ENCODE measurements at places on chromosomes 4 and X.

DNA sequence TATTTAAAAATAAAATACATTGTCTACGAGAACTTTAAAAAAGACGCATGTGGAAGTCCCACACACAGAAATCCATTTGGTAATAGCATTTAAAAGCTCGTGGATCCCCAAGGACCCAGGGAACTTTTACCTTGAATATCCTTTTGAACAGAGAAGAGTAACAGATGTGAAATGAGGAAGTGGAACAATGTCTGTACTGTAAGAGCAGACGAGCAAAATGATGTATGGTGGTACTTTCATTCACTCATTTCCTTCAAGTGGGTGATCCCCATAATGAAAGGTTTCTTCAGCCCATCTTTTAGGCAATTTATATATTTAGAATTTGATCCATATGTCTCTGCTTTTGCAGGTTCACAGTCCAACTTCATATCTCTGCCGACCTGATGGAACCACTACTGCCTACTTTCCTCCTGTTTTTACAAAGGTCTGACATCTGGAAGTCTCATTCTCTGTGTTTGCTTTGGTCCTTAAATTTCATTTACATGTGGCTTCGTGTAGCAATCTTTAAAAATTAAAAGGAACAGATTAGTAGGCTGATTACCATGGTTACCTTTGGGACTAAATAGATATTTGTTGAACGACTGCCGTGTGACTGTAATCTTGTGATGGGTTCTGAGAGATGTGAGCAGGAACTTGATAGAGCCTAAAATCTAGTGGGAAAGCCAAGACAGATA is 188.4 kb downstream of the PALLD start:
- no peak for DNase-seq

- no peak for DNase-seq
Measured at GRCh38 chr4:190015538-190016368, 11.3 kb downstream of the FRG2 start.

GRCh38 chr4:17715511-17715910 is 65.9 kb downstream of the FAM184B start:
- DNase-seq: no peak

DNA sequence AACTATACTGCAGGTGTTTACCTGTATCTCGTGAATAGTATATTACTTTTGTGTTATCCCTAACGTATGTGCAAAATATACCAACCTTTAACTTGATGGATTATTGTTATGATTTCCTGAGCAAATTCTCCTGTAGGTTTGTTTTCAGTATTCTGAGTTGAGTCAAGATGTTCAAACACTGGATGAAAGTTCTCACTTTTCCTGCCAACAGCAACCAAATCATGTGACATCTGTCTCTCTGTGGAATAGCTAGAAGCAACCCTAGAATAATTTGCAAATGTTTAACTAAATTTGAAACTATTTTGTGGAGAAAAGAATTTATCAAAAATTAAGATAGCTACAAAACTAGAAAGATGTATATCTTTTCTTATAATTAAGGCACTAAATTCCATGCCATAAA is 35.6 kb downstream of the BCLAF3 start:
- no peak for DNase-seq

DNA sequence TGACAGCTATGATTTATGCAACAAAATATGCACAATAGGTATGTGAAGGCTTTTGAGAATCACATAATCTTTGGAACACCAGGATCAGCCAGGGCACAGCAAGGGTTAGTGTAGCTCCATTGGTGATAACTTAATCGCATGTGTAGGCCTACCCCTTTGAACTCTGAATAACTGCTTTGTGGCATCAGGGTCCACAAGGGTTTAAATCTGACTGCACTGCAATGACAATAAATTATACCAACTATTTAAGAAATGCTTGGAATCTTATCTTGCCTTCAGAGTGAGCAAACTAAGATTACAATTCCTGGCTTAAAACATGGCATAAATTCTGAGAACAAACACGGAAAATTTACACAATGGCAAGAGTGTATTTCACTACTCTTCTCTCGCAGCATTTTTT is 245.8 kb downstream of the FBXO8 start:
- no peak for DNase-seq

DNA sequence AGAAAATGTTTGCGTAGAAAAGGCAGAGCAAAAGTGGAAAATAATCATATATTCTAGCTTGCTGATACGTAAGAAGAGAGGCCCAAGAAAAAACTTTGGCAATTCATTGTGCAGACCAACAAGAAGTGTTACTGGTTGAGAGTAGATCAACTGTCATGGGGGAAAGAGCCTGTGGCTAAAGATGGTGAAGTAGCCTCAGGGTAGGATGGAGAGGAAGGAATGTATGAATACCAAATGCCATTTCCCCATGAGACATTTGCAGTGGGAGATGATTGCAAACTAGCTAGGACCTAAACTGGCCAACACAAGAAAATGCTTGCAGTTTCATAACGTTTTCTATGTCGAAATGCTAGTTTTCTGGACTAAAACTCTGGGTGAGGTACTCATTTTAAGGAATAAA is 47.7 kb upstream of the ADGRL3 start:
- DNase-seq: no peak

- DNase-seq: no peak
Measured at GRCh38 chr4:118325431-118325830, 27.4 kb downstream of the PRSS12 start.

- DNase-seq: no peak
Measured at GRCh38 chr4:53044651-53044960, 182.5 kb downstream of the RASL11B start.

DNA sequence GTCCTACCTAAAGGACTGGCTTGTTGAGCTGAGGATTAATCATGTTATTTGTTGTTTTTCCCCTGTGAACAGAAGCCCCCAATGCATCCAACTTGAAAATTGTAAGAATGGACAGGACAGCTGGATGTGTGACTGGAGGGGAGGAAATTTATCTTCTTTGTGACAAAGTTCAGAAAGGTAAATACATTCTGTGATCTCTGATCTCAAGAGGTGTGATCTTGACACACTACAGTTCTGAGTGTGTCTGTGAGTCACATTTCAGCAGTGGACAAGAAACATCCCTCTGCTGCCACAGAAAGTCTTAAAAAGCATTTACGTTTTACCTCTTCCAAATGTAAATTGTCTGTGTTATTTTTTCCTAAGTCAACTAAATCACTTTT is 79.3 kb downstream of the NFKB1 start:
- no peak for DNase-seq

DNA sequence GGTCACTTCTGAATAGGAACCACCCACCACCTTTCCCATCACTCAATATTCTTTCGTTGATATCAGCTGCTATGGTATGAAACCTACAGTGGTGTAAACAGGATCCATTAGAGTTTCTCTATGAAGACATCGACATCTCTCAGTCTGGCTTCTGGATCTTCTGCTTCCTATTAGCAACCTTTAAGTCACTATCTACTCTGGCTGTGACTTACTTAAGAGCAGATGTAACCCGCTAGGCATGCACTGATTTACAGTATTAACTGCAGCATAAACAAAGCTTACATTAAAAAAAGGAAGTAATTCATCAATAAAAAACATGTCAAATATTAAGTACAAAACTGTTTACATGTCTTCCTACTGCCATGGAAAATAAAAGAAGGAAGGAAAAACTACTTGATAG is 96.4 kb downstream of the ANAPC10 start:
- DNase-seq: no peak

- DNase-seq: peak; percentile 45
Measured at GRCh38 chr4:70705183-70706043, 16.4 kb upstream of the RUFY3 start.

DNA sequence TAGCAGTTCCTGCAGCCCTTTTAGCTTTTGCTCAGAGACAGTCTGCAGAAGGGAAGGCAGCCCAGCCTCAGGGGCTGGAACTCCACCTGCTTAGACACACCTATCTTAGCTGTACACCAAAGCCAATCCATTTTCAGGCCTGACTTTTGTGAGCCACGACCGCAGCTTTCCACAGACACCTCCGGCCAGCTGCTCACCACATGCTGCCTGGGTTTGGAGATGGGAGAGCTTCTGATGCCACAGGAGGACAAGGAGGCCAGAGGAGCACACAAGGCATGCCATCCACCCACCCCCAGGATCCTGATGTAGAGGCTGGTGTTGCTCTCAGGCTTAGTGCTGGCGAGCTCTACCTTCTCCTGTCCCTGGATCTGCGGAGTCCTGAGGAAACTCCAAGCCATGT is 141.8 kb upstream of the NALF2 start:
- no peak for DNase-seq

DNA sequence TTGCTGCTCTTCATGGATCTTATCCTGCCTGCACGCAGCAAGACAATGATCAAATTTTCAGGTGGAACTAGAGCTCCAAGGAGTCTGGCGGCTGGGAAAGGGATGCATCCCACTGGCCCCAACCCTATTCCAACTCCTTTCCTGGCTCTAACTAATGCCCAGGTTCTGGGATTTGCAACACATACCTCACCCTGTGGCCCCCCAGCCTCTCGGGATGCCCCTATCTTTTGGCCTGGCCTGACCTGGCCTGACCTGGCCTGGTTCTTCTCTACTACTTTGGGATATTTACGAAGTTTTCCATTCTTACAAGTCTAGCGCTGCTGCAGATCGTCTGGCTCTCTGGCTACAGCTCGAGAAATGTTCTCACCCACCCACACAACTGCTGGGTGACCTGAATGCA is 56.4 kb upstream of the CDKN2AIP start:
- no peak for DNase-seq

DNA sequence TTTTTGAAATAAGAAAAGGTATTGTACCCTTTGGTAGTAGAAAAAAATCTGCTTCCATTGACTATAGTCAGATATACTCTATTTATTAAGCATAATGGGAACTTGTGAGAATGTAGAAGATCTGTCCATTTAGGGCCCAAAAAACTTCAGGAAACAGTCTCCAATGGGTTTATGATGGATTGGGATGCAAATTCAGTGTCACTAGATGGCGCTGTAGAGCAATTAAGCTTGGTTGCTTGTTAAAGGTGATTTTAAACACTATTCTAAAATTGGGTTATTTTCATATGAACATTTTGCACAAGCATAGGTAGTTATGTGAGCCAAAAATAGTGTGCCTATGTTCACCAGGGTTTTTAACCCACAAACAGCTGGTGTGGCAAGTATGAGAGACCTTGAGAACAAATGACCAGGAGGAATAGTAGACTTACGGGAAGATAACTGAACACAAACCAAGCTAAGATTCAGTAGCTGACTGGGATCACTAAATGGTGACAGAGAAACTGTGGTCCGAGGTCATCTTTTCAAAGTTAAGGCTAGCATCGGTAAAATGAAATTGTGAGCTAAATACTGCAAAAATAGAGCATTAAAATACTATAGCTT is 80.3 kb upstream of the LSM6 start:
- DNase-seq: no peak
